ENCODE measurements at places on chromosomes 7 and 10.

GRCh38 chr10:78914502-78915189, 154.1 kb upstream of the ZMIZ1 start:
- no peak for DNase-seq

DNA sequence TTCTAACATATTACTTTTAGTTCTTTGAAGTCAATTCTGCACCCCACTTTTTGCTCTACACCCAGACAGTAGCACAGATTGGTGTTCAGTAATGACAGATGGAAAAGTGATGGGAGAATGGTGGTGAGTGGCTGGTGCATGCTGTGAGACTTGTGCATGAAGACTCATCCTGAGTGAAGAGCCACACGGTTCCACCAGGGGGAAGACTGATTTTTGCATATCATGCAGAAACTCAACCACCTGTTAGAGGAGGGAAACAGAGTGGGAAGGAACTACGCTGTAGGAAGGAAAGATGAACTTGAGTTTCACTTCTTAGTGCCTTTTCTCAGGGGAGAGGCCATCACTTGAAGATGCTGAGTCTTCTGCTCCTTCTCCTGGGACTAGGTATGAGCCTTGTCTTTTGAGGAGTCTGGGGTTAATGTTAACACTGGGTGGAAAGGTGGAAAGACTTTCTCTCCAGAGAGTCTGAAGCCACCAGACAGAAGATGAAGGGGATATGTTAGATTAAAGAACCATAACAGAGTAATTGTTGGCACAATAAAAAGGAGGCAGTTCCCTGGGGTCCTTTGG, 9.3 kb upstream of the PRSS1 start:
- DNase-seq: no peak

DNA sequence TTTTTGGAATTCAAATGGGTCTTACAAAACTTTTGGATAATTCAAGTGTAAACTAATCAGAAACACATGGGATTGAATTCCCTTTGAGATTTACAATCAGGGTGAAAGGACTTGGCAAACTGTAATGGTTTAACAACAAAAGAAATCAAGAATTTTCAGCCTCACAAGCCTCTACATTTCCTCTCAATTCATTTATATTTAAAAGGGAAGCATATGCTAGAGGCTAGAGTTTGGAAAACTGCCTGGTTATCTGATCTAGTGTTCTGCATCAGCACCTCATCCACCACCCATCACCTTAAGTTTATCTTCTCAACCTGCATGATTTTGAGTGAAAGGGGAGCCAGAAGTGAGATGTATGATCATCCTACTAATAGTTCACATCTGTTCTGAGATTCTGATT, 120.7 kb downstream of the TES start:
- DNase-seq: no peak

- DNase-seq: no peak
Observed at GRCh38 chr7:108860615-108861014, 290.9 kb downstream of the DNAJB9 start.

GRCh38 chr7:132758986-132759385, 182.7 kb upstream of the PLXNA4 start:
- no peak for DNase-seq

DNA sequence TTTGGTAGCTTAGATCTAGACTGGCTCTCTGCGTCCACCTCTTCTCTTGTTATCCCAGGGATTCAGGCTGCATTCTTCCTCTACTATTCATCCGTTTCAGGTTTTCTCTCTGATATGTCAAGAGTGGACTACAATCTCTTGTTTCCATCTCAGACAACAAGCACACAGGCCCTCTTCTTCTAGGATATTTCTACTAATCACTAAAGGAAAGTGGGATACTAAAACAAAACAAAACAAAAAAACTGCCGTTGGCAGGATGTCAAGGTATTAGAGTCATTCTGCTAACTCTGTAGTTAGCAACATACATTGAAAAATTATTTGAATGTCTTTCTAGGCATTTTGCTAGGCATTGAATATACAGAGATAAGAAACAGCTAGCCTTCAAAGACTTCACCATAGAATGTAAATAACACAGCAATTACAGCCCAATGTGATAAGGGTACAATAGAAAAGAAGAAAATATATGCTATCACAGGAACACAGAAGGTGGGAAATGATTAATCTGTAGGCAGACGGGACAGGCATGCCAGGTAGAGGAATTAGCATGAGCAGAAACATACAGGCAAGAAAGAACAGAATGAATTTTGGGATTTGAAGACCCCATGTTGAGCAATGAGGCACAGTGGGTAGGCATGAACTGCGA, 210.5 kb downstream of the CSTF2T start:
- no peak for DNase-seq

DNA sequence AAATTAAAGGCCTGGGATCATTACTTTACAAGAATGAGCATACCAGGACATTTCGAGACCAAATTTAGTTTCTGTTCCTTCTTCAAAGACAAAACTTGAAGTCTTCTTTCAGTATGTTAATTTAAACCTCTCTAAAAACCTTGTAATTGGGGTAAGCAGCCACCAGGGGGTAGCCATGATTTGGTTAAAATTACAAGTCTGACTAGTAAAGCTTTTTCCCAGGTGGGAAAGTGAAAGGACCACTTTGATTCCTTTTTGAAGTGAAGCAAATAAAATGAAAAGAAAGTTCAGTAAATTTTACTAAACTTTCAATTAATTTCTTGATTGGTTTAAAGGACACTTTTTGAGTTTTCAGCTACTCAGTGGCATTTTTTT, 294.3 kb downstream of the BBS9 start:
- DNase-seq: no peak

DNA sequence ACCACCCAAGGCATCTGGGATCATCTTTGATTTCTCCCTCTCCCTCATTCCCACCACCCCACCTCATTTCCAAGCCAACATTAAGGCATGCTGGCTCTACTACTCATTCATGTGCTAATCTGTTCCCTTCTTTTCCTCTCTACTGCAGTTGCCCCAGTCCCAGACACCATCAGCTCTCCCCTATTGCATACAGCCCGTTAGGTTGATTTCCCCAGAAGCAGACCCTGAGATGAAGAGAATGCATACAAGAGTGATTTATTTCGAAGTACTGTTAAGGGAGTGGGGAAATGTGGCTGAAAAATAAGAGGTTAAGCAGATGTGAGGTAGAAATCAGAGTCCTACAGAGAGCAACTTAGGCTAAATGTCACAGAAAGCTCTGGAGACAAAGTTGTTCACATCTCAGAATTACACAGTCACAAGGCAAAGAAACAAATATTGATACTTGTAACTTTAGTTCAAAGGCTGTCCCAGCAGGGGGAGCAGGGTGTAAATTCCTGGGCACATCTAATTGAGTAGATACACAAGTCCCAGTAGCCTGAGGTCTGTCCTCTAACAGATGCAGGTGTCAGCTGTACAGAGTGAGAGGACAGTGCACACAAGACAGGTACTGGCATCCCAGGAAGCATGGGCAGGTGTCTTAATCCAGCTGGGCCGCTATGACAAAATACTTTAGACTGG, 20.9 kb downstream of the AKR1D1 start:
- peak; percentile 41 for DNase-seq

DNA sequence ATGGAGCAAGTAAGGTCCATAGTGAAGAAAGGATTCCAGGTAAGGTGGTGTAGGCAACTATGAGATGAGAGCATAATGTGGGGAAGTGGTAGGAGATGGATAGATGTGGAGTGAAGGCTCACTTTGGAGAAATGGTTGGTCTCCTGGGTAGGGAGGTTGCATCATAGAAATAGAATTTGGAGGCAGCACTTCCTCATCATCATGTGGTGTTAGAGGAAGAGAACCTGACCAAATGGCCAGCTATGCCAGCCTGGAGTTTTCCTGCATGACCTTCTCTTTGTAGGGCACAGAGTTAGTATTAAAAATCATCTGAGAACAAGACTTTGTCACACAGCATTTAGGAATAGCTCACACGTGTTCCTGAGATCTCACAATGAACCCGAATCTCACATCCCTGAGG, 126.7 kb upstream of the CXCL12 start:
- DNase-seq: no peak

- DNase-seq: no peak
Observed at GRCh38 chr7:158302274-158303070, 285.2 kb downstream of the PTPRN2 start.

Measured in SW480 (cell line).